ENCODE measurements at places on chromosomes 1 and 21. TPM values are rescaled to one million over a fixed set of nuclear protein-coding genes. Genes with fewer than 3 reads are reported as not detected.

MEAF6 gene
- 50.0 TPM for total RNA-seq

- DNase-seq = no peak
Measured at GRCh38 chr21:37509802-37510393, 143.3 kb downstream of the DYRK1A start.

SPSB1 gene
- 73.7 TPM for total RNA-seq

RAP1A gene
- 37.1 TPM for total RNA-seq

TMPRSS15 gene
- not detected for total RNA-seq

DNA sequence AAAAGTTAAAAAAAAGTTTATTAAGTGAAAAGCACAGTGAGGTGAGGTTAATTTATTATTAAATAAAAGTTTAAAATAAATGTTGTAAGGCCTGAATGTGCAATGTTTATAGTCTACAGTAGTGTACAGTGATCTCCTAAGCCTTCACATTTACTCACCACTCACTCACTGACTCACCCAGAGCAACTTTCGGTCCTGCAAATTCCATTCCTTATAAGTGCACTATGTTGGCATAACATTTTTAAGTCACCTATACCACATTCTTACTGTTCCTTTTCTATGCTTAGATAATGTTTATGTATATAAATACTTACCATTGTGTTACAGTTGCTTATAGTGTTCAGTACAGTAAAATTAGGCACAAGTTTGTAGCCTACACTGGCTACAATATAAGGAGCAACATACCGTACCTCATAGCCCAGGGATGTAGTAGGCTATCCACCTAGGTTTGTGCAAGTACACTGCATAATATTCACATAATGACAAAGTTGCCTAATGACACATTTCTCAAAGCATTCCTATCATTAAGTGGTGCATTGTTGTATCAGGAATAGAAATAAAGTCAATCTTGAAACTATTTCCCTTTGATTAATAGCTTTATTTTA is 426.5 kb upstream of the BRINP3 start:
- DNase-seq = no peak

DNA sequence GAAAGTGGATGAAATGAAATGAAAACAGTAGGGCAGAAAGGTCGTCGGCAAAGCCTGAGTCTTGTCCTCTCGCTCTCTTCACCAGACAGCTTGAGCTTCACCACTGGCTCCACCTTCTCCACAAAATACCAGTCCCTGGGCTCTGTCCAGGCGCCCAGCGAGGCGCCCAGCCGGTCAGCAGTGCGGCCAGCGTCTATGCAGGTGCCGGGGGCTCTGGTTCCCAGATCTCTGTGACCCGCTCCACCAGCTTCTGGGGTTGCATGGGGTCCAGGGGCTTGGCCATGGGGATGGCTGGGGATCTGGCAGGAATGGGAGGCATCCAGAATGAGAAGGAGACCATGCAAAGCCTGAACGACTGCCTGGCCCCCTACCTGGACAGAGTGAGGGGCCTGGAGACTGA is 600.5 kb upstream of the ZP4 start:
- DNase-seq = no peak

DNA sequence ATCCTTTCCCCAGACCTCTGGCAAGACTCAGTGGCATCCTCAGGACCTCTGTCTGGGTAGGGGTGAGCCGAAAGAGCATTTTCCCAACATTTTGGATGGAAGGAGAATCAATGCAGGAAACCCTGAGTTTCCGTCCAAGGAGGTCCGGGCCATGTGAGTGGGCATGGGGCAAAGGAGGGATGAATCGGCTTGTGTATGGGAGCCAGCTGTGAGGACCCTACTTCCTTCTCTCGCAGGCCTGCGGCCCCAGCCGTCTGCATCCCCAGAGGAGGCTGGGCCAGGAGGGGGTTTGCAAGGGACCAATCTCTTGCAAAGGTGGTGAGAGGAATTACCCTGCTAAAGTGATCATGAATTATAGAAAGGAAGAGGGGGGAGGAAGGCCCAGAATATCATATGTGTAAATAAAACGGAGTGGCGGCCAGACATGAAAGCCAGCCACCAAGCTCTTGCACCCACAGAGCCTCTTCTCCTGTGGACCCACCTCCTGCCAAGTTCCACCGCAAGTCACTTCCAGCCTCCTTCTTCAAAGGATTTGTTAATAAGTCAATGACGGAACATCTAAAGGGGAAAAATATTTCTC is 48.2 kb upstream of the POU3F1 start:
- no peak for DNase-seq

- DNase-seq = no peak
Measured at GRCh38 chr1:185477638-185478580, 160.9 kb upstream of the IVNS1ABP start.
